Neural crest cell (in vitro differentiated cells): ENCODE measurements at places on chromosomes 1 and 21.

DNA sequence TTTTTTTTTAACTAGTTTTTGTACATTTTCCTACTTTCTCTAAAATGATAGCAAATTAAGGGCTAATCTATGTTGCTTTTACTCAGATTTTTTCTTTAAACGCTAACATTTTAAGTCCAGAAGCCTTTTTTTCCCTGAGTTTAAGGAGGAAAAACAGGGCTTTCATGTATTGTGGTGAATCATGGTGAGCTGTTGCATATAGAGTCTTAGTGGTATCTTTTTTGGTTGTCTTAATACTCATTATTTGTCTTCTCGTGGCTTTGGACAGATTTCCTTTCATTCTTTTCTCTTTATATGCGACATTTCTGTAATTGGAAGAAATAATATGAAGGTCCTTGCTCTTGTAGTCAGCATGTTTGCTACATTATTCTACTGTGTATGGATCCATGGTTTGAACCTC, 1015.6 kb downstream of the PLA2G4A start:
- no peak overlapping the region for H3K4me3 ChIP-seq
- no peak for DNase-seq
- no peaks in the 10 kb centered on the region for H3K36me3 ChIP-seq
- H3K27ac ChIP-seq, result no peak overlapping the region
- no peaks in the 10 kb centered on the region for H3K27me3 ChIP-seq

GRCh38 chr1:236702791-236703394, 16.6 kb downstream of the ACTN2 start:
- H3K4me3 ChIP-seq, result no peak overlapping the region
- H3K27ac ChIP-seq, result no peak overlapping the region
- no peaks in the 10 kb centered on the region for H3K36me3 ChIP-seq
- H3K27me3 ChIP-seq, result no peaks in the 10 kb centered on the region

DNA sequence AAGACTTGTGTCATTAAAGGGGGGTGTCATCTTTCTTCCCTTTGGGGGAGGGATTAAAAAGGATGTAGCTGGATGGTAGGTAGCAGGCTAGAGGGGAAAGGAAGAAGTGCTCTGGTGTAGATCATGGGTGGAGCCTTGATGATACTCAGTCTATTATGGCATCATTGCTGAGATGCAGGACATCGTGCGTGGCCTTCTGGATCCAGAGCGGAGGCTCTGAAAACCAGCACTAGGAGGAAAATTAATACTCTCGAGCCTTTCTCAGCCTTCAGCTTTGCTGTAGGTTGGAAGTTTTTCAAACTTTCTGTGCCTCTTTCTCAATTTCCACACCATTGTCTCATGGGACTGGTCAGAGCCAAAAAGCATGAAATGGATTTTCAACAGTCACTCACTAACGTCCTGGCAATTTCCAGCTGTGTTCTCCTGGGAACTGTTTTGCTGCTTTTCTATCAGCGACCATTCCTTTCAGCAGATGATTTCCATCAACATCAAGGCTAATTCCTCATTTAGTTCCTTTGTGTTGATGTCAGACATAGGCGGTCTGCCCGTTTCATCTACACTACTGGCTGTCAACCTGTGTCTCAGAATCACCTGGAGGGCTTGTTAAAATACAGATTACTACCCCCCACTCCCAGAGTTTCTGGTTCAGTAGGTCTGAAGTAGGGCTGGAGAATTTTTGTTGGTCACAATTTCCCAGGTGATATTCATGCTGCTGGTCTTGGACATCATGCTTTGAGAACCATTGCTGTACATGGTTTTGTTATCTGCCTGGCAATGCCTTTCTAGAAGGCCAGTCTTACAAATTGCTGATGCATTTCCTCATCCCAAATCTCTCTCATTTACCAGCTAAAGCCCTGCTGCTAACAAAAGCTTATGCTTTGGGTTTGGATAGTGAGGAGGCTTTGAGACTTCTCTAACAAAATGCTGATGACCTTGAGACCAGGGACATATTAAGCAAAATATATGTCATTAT, 7.7 kb downstream of the CACNA1E start:
- peaks cover 67% of the 10 kb centered on the region for H3K27me3 ChIP-seq
- DNase-seq, result no peak
- no peaks in the 10 kb centered on the region for H3K36me3 ChIP-seq
- no peak overlapping the region for H3K27ac ChIP-seq
- H3K4me3 ChIP-seq, result no peak overlapping the region

- H3K27me3 ChIP-seq, result no peaks in the 10 kb centered on the region
- H3K4me1 ChIP-seq, result no peaks in the 10 kb centered on the region
- H3K27ac ChIP-seq, result no peak overlapping the region
Observed at GRCh38 chr1:38908821-38909220, 27.4 kb upstream of the GJA9 start.

GRCh38 chr1:27513528-27513927, 23.6 kb upstream of the WASF2 start:
- no peaks in the 10 kb centered on the region for H3K36me3 ChIP-seq
- peaks cover 39% of the 10 kb centered on the region for H3K4me1 ChIP-seq
- no peaks in the 10 kb centered on the region for H3K27me3 ChIP-seq
- H3K27ac ChIP-seq, result no peak overlapping the region
- no peak overlapping the region for H3K4me3 ChIP-seq

- no peaks in the 10 kb centered on the region for H3K36me3 ChIP-seq
- H3K27ac ChIP-seq, result no peak overlapping the region
- H3K4me3 ChIP-seq, result no peak overlapping the region
- no peak for DNase-seq
- H3K27me3 ChIP-seq, result no peaks in the 10 kb centered on the region
Observed at GRCh38 chr1:71413441-71414175, 332.8 kb upstream of the ZRANB2 start.

DNA sequence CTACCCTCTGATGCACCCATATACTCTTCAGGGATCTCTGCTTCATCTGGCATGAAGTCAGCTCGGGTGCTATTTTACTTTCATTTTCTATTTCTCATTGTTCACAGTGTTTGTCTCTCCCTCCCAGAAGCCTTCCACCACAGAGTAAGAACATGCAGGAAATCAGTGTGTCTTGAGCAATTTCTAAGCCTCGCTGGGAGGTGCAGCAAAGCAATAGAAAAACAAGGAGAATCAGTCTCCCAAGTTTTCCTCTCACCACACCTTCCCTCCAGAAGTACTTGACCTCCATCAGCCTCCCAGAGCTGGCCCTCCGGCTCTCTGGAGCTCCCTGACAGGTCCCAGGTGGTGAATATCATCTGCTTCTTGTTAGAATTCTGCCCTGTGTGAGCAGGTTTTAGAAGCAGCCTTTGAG, 594.7 kb upstream of the CAMK1G start:
- peaks cover under 1% of the 10 kb centered on the region for H3K27me3 ChIP-seq
- H3K4me1 ChIP-seq, result no peaks in the 10 kb centered on the region
- peaks cover 5% of the 10 kb centered on the region for H3K36me3 ChIP-seq

- no peaks in the 10 kb centered on the region for H3K4me1 ChIP-seq
- no peak overlapping the region for H3K4me3 ChIP-seq
- H3K27ac ChIP-seq, result no peak overlapping the region
- no peaks in the 10 kb centered on the region for H3K27me3 ChIP-seq
- no peaks in the 10 kb centered on the region for H3K36me3 ChIP-seq
- DNase-seq, result no peak
Observed at GRCh38 chr1:38917337-38917736, 24.3 kb downstream of the RHBDL2 start.

GRCh38 chr1:18955441-18956192, 859 bp downstream of the IFFO2 start:
- DNase-seq, result peak; percentile 29
- H3K4me3 ChIP-seq, result peak overlapping the region; percentile 90
- H3K27ac ChIP-seq, result no peak overlapping the region
- H3K27me3 ChIP-seq, result peaks cover 45% of the 10 kb centered on the region
- H3K4me1 ChIP-seq, result peaks cover 30% of the 10 kb centered on the region
